ENCODE measurements at places on chromosomes 6 and 20.
A peak's percentile ranks its signal among the peaks of the same experiment; 100 is the strongest.

DNA sequence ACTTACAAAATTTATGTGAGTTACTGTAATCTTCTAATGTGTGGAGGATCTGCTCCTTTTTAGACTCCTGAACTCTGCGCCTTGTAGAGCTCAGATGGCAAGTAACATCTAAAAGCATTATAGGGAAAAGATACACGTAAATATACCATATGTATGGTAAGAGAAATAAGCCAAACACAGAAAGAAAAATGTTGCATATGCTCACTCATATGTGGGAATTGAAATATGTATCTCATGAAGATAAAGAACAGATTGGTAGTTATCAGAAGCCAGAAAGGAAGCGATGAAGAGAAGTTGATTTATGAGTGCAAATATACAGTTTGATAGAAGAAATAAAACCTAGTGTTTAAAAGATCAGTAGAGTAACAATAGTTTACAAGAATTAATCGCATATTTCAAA, 815.0 kb upstream of the MAN1A1 start:
- DNase-seq, result no peak

DNA sequence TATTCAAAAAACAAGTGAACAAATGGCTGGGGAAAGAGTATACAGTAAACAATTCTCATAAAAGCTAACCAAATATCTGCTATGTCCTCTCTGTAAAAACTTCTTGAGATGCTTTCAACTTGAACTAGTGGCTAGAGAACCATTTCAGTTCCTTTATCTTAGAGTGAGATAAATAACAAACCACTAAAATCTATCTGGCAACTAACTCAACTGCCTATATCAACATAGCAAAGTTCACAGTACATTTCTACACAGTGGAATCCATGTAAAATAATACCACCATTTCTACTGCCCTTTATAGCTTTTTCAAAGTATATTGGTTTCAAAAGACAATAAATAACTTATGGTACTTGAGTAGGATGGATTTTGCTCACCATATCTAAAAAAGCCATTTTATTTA, 95.1 kb downstream of the MMS22L start:
- DNase-seq, result no peak

- DNase-seq, result no peak
Measured at GRCh38 chr6:119192200-119192599, 113.7 kb upstream of the FAM184A start.

GRCh38 chr6:149628875-149629510, 19.5 kb downstream of the KATNA1 start:
- no peak for DNase-seq

GRCh38 chr6:296151-297122, 4.2 kb downstream of the DUSP22 start:
- DNase-seq, result no peak

- DNase-seq, result no peak
Measured at GRCh38 chr6:153976921-153977693, 61.9 kb upstream of the OPRM1 start.

DNA sequence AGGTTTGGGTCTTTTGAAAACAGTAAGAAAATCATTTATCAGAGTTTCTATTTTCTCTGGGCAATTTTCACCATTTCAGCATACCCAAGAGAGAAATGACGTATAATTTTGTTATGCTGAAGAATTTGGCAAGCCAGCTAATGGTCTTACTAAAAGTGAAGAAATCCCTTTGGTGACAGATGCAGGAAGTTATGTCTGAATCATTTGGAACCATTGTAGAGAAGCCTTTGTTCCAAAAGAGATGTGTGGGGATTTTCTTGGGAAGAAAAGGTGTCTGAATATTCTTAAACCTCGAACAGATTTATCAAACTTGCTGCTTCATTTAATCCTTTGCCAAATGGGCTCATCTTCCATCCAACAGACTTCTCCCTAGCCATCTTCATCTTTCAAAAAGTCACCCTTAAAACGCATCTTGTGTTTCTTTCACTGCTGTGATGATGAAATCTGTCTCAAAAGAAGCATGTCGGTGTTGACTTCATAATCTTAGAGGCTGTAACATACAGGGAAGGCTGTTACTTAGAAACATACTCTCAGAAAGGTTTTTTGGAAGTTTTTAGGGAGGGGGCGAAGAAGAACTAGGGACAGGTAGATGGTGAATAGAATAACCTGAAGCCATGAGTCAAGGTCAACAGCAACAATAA, 39.5 kb downstream of the CITED2 start:
- no peak for DNase-seq

GRCh38 chr6:151614630-151615029, 120.8 kb downstream of the CCDC170 start:
- DNase-seq, result no peak

DNA sequence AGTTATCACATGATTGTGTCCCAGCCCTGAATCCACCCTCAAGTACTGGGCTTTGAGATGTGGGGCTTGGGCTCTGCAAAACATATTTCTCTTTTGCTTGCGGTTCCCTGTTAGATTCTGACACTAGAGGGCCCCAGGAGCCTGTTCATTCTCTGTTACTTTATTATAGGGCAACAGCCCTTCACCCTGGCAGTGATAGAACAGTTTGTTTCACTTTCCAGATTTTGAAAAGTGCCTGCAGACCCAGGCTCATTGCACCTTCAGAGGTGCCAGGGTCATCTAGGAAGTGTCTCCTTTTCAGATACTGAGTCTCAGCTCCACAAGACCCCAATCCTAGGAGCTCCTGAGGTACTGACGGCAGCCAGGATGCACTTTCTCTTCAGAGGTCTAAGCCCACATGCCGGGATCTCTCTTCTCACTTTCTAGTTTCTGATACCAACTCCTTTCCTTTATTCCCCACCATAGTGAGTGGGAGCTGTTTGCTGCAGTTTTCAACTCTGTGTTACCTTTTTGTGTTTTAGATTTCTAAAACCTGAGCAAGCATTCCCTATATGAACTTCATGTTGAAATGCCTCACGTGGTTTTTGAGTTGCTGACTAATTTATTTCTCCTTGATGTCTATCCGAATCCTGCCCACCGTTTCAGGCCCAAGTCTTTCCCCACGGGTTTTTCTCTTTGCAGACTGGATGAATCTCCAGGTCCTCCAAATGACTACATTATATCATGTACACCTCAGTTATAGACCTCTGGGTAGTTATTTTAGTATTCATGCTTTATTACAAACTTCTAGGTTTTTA, 10.9 kb downstream of the ABT1 start:
- DNase-seq, result peak; percentile 73

DNA sequence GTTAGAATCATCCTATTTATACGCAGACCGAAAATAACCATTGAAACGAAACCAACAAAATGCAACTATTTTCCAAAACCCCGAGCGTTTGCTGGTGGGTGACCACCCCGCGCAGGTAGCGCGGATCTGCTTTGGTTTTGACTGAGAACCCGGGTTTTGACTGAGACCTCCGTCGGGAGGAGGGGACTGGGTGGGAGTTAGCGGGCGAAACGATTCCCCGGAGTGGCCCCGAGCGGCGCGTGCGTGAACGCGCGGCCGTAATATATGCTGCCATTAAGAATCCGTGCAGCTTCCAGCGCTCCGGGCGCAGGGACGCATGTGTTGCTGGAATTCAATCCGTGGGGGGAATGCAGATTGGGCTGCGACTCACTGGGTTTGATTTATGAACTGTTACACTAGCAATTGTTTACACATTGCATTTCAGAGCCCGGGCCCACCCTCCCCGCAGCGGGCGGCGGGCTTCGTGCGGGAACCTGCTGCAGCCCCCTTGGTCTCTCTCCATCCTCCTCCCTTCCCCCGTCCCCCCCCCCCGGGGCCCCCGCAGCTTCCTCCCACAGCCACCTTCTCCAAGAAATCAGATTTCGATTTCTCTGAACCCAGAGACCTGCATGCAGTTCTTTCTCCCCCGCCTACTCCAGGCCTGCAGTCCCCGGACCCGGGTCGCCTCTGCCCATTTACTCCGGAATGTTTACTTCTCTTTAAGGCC, 9.9 kb downstream of the NRN1 start:
- no peak for DNase-seq

DNA sequence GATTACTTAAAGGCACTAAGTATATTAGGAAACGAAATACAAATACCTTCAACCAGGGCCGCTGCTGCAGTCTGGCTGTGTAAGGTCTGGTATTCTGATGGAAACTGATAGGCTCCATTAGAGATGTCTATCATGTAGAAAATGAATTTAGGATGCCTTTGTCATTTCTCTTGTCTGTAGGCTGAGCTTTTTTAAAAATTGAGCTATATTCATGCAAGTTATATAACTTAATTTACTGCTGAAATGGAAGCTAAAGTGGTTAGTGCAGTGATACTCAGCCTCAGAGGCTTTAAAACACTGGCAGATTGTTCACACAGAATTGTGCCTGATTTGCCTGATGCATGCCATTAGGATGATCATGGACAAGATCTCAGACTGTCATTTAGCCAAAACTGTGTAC, 286.2 kb upstream of the QKI start:
- DNase-seq, result no peak

DNA sequence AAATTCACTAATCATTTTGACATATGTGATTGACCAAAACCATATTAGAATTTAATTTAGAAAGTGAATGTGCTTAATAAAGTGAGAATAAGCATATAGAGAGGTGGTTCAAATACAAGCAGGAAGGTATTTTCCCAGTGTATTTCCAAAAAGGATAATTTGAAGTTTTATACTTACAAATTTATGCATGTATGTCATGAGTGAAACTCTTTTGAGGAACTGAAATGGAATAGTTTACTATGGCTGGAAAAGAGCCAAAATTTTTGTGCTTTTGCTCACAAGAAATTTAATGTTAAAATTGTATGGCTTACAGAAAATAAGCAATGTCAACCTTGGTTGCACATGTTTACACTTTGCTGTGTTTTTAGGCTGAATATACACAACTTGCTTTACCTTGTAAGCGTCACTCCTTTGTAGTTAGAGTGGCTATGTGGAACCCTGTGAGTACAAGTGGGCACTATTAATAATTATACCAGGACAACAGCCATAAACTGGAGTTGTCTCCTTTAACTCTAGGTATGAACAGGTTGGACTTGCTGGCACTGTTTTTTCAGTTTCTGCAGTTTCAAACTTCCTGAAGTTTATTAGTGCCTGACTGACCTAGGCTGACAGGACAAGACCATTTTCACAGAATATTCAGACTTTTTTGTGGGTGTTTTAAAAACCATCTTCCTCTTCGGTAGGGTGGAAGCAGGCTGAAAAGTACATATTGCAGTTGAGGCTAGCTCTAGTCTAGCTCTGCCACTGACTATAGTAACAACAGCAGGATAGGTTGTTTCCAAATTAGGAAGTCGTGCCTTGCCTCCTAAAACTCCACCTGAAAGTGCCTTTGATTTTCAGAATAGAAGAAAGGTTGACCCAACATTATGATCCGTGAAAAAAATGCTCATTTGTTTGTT, 6.0 kb downstream of the AFDN start:
- no peak for DNase-seq

DNA sequence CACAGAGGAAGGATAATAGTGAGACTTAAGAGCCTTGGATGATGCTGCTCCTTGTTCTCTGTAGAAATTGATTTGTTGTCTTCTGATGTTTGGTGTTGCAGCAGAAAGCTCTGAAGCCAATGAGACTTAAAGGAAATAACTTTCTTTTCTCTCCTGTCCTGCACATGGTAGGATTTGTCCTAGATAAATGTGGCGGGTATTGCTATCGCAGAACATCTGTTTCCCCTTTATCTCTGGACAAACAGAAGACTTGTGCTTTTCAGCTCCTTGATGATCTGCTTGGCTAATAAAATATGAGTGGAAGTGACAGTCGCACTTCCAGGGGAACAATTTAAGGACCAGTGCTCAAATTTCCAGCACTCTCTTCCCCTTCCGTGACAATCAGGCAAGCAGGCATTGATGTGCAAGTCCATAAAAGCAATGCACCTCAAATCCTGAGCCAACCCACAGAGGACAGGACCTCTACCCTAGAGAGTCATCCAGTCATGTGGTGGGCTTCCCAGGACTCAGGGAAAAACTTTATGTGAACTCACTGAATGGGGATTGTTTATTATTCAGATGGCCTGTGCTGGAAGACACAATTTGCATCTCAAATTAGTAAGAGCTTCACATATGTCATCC, 9.9 kb upstream of the NCR2 start:
- DNase-seq, result no peak

DNA sequence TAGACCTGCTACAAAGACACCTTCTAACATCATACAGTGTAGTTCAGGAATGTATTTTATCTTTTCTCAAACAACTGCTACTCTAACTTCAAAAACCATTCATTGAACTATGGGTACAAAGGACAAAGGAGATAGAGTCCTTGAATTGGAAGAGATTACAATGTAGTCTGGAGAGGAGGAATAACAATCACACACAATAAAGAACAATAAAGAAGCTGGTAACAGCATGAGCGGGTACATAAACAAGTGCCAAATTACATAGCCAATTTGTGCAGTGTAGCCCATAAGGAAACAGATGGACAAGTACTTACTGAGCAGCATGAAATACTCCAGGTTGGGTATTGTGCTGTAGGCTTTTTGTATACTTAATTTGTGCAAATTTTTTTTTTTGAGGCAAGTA, 44.3 kb downstream of the OSTM1 start:
- DNase-seq, result no peak

DNA sequence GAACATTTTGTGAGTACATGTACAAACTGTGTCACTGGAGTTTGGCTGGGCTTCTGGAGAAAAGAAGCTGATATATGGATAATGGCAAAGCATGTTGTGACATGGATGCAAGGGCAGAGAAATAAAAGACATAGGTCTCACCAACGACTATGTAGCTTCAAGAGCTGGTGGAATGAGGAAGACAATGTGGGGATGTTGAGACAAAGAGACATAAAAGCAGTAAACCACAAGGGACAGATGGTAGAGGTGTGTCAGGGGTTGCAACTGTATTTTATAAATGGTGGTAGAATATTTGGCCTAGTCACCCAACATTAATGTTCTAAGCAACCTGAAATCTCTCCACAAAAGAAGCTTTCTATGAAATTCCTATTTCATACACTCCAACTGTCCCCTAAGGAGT, 199.0 kb downstream of the KCNQ5 start:
- no peak for DNase-seq

DNA sequence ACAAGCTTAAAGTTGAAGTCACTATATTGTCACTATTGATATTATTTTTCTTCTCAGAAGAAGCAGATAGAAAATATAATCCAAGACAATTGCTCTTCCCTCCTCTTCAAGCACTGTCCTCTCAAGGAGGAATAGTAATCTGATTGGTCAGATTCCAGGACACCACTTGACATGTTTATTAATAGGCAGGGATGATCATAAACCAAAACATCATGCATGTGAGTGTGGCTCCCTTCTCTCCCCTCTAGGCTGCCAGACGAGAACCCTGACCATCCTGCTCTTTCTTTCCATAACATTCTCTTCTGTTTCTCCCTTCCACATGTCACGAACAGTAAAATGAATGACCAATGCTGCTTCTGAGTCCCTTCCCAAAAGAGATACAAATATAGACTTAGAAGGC, 7.5 kb downstream of the ATG5 start:
- DNase-seq, result no peak

GRCh38 chr6:91590191-91590590, 1003.3 kb upstream of the MAP3K7 start:
- no peak for DNase-seq
